ENCODE measurements at places on chromosomes 3 and 15.

DNA sequence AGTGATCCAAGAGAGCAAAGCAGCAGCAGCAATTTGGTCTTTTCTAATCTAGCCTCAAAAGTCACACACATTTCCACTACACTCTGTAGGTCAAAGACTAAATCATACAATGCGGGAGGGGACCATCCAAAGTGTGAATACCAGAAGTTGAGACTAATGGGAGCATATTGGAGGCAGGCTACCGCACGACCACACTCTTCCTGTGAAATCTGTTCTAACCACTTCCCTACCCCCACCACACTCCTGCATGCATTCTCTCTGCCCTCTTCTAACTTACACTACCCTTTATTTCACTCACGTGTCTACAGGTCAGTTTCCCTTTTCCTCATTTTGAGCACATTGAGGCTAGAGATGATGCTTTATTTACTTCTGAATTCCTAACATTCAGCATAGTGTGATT lies 23.7 kb upstream of the PRTG start:
- no peak for DNase-seq

GRCh38 chr3:47601281-47601680 lies 22.6 kb upstream of the CSPG5 start:
- no peak for DNase-seq

GRCh38 chr3:33543601-33544000 lies 103.4 kb upstream of the UBP1 start:
- DNase-seq = no peak

DNA sequence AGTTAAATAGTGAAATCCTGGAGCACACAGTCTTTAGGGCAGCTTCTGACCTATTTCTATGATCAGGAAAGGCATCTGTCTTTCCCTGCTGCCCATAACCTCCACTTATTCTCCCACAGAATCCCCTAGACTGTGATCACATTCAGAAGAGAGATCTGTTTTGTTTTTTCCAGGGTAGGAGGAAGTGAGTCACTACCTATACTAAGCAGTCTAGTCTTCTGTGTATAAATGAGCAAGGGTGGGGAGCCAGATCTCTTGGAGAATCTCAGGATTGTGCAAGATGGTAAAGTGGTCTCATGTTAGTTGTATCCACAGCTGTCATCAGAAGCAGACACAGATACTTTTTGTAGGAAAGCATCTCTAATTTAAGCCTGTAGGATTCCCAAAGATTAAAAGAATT lies 11.8 kb upstream of the FBXO22 start:
- no peak for DNase-seq

GRCh38 chr3:41508063-41508696 lies 308.9 kb downstream of the CTNNB1 start:
- DNase-seq = no peak

DNA sequence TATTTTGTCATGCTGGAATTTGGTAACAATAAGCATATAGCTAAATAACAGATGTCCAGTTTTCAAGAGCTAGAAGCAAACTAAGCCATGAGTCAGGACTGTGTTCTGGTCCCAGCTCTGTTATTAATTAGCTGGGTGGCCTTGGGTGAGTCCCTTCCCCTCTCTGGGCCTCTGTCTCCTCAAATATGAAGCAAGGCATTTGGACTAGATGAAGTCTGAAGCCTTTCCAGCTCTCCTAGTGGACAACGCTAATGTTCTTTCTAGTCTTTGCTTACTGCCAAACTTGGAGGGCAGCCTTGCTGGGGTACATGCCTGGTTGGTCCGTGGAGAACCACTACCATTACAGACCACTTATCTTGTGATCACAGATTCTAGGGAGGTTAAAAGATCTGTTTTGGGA lies 127.6 kb downstream of the DUT start:
- no peak for DNase-seq

GRCh38 chr3:128353991-128354687 lies 112.6 kb downstream of the DNAJB8 start:
- no peak for DNase-seq

- DNase-seq = no peak
Measured at GRCh38 chr3:133404920-133405319, 5.1 kb downstream of the BFSP2 start.
